Osteoblast (primary cell): ENCODE measurements at places on chromosomes 1 and 21. TPM values are rescaled to one million over a fixed set of nuclear protein-coding genes. Genes with fewer than 3 reads are reported as not detected.

DNA sequence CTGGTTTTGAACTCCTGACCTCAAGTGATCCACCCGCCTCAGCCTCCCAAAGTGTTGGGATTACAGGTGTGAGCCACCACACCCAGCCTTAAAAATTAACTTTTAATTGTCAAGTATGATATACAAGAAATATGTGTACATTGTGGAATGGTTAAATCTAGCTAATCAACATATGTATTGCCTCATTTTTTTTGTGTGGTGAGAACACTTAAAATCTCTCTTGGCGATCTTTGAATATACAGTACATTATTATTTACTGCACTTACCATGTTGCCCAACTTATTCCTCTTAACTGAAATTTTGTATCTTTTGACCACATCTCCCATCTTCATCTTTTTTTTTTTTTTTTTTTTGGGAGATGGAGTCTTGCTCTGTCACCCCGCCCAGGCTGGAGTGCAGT lies 23.3 kb downstream of the THRAP3 start:
- DNase-seq = no peak

GRCh38 chr1:64006276-64007051 lies 197.0 kb upstream of the UBE2U start:
- DNase-seq = peak; percentile 34

DNA sequence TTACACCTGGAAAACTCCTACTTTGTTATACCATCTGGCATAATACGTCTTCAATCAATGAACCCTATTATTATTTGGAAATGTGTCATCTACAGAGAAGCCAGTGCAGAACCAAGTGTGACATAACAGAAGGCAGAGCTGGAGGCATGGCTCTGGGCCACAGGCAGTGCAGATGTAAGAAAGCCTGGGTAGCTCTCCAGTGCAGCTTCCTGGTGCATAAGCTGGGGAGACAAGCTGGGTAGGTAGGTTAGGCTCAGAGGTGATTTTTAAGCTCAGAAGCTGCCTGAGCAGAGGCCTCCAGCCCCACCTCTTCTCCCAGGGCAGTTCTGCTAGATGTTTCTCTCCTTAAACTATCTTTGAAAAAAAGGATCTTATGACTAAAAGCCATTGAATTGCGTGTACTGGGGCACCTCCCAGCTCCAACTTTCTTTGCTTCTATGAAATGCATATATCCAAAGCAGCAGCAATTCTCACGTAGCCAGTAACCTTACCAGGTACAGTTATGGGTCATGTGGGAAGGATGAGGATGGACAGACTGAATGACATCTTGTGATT lies 30.7 kb downstream of the AKNAD1 start:
- no peak for DNase-seq

GRCh38 chr1:170310951-170311350 lies 165.2 kb downstream of the NTMT2 start:
- DNase-seq = peak; percentile 36

AGT gene
- total RNA-seq = 1.5 and 6.2 TPM in 2 replicates

GJB3 gene
- total RNA-seq = not detected in 2 replicates

SLC26A9 gene
- not detected in 2 replicates for total RNA-seq

LEFTY2 gene
- total RNA-seq = not detected in 2 replicates

GRCh38 chr1:39940253-39940652 lies 14.7 kb upstream of the MFSD2A start:
- no peak for DNase-seq

- DNase-seq = no peak
These were observed 8.0 kb upstream of the MEX3A start for GRCh38 chr1:156090138-156090839.

DNA sequence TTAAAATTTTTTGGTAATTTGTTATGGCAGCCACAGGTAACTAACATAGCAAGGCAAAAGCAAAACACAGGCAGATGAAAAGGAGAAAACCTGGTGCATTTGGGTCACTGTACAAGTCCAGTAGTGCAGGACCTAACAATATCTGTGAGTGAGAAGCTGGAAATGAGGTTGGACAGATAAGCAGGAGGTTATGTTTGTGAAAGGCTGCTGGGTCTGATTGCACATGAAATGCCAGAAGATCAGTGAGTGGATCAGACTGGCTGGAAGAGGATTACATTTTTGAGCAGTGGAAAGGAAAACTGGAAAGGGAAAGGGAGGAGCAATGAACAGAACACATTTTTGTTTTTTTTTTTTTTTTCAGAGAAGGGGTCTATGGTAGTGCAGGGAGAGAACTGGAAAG lies 73.6 kb downstream of the CYYR1 start:
- DNase-seq = no peak

DNA sequence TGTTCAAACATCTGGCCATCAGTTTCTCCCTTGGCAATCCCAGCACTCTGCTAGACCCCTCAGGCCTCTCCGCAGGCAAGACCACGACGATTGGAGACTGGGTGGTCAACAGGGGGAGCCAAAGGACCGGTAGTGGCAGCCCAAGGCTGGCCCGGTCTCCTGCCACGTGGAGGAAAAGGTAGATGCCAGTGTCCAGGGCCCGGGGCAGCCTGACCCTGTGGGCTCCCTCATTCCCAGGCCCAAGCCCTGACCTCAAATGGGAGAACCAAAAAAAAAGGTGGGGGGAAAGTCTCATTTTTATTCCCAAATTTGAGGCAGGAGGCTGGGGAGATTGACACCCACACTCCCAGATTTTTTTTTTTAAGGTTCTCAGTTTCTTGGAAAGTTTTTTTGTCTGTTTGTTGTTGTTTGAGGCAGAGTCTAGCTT lies 24.8 kb downstream of the S100A6 start:
- peak; percentile 95 for DNase-seq

DNA sequence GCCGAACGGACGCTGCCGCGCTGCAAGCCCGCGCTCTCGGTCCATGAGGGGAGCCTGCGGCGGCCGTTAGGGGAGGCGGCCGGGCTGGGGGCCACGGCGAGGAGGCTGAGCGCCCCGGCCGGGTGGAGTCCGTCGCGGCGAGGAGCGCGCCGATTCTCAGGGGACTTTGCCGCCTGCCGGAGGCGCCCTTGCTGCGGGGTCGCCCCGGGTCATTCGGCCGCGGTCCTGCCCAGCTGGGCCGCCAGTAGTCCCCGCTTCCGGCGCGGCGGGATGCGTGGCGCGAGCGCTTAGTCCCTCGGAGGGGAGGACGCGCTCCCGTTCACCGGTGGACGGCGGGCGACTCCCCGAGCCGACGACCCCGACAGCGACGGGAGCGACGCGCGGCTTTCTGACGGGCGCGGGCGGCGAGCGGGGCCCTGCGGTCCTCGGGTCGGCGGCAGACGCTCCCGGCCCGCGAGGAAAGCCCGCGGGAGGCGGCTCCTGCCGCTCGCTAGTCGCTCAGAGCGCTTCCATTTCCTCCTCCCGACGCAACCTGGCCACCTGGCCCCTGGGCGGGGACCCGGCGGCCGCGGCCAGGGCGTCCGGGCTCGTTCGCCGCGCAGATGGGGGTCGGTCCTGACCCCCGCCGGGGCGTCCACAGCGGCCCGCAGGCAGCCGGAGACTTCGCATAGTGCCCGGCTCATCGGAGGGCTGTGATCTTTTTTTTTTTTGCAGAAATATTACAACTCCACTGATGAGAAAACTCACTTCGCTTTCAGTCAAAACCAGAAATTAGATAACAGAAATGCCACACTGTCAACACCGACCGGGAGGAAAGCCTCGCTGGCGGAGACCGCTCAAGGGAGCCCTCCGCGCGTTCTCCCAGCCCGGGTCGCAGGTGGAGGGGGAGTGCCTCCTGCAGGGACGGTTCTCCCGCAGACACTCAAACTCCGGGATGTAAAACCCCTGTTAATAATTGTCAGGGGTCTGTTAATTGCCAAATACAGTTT lies 641 bp upstream of the ZBTB21 start:
- DNase-seq = peak; percentile 74

SAMD13 gene
- under 0.01 and 0.29 TPM in 2 replicates for total RNA-seq

ADGRL4 gene
- 16.6 and 23.6 TPM in 2 replicates for total RNA-seq

NUP210L gene
- total RNA-seq = under 0.01 TPM in 2 replicates

OR2L3 gene
- under 0.01 TPM in 1 of 2 replicates, not detected in the other for total RNA-seq

DNA sequence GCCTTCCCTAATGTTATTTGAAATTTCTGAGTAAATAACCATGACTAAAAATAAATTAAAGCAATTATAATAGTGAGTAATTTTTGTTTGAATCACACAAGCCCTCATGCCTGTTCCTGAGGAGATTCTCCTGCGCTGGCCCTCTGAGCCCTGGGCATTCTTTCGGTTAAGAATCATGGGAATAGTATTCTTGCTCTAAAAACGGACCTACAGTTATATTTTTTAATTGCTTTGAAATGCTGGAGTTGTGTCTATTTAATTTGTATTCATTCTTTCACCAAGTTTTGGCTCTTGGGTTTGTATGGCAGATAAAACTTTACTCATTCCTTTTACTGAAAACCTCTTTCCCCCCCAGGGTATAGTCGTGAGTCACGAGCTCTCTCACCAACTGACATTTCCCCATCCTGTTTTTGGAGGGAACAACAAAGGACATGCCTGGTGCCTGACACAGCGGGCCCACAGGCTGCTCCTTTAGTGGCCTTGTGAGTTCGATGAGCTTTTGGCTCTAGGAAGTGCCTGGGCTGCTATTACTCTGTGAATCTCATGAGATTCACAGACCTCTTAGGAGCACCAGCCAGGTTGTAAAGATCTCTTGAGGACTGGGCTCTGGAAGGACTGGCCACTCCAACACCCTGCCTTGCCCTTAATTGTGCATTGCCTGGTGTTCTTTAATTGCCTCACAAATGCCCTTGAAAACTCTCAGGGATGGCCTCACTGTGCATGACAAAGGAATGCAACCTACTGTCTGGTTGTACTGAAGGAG lies 58.6 kb downstream of the DDR2 start:
- peak; percentile 83 for DNase-seq

GRCh38 chr1:37240897-37241296 lies 206.6 kb upstream of the GRIK3 start:
- DNase-seq = no peak

GRCh38 chr1:101928829-101929228 lies 67.9 kb downstream of the OLFM3 start:
- DNase-seq = no peak

GRCh38 chr1:4171480-4172450 lies 271.7 kb upstream of the C1orf174 start:
- peak; percentile 32 for DNase-seq

ADORA3 gene
- not detected in 2 replicates for total RNA-seq

DNA sequence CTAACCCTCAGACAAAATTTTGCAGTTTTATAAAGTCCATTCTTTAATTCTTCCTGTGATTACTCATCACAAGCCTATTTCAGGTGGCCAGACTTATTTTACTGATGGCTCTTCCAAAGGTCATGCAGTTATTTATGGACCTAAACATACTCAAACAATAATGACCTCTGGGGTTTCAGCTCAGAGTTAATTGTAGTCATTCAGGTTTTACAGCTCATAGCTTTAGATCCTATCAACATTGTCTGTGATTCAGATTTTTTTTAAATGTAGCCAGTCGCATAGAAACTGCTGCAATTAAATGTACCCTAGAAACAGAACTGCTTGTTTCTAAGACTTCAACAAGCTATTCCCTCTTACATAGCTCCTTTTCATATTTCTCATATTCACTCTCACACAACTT lies 270.8 kb downstream of the COL11A1 start:
- no peak for DNase-seq
